Activated naive CD4-positive, alpha-beta T cell treated with anti-CD3 and anti-CD28 coated beads, Interleukin-2, amount 10 ng/mL, durations not matched to agents 5 hours and 36 hours (primary cell): ENCODE measurements at places on chromosomes 2 and 18. TPM values are rescaled to one million over a fixed set of nuclear protein-coding genes. Genes with fewer than 3 reads are reported as not detected.

Gene MDH1B
- not detected for total RNA-seq

Gene REG1B
- not detected for total RNA-seq

Gene HYCC2
- total RNA-seq = 29.7 TPM

Gene DUSP2
- total RNA-seq = 21.3 TPM

Gene CXCR4
- total RNA-seq = 270 TPM

Gene IL1R2
- total RNA-seq = not detected

Gene VWA3B
- total RNA-seq = not detected

Gene AFF3
- total RNA-seq = 12.2 TPM

Gene DSG3
- total RNA-seq = not detected

Gene CD226
- 65.4 TPM for total RNA-seq
